Esophagus muscularis mucosa (tissue), 4 donors: ENCODE measurements at places on chromosomes 11 and 22. TPM values are rescaled to one million over a fixed set of nuclear protein-coding genes. Genes with fewer than 3 reads are reported as not detected.

The TOMT gene
- total RNA-seq, result not detected

The RAG2 gene
- total RNA-seq, result not detected

The MEI1 gene
- 0.46 TPM for total RNA-seq

The NPTXR gene
- 8.8 TPM for total RNA-seq

The ANKK1 gene
- total RNA-seq, result 0.29 TPM

The OR6T1 gene
- total RNA-seq, result not detected

The ANGPTL5 gene
- total RNA-seq, result 0.17 TPM

The TNNI2 gene
- total RNA-seq, result not detected

The SCGB1C1 gene
- total RNA-seq, result not detected

The TRIM51 gene
- total RNA-seq, result not detected

The OR51T1 gene
- total RNA-seq, result not detected

The OR4C3 gene
- total RNA-seq, result not detected

The APOBEC3B gene
- total RNA-seq, result not detected

The STX5 gene
- total RNA-seq, result 31.6 TPM

The PANX3 gene
- not detected for total RNA-seq

The PLAAT4 gene
- total RNA-seq, result 26.3 TPM

The FGF19 gene
- total RNA-seq, result not detected

The FOXRED1 gene
- total RNA-seq, result 13.1 TPM

The OR2D2 gene
- not detected for total RNA-seq

The RHOD gene
- 34.7 TPM for total RNA-seq

The CALCA gene
- not detected for total RNA-seq

The CERK gene
- total RNA-seq, result 51.1 TPM

The SLC22A8 gene
- not detected for total RNA-seq

The TBX10 gene
- not detected for total RNA-seq

The GDPD4 gene
- total RNA-seq, result not detected

The ZC3H7B gene
- 42.6 TPM for total RNA-seq

The DGAT2 gene
- 2.6 TPM for total RNA-seq

The NLRP14 gene
- total RNA-seq, result not detected

The ACO2 gene
- total RNA-seq, result 141 TPM

The DSCAML1 gene
- 1.8 TPM for total RNA-seq

The CARD18 gene
- not detected for total RNA-seq

The PSMA1 gene
- 111 TPM for total RNA-seq

The CLDN5 gene
- total RNA-seq, result 103 TPM

The OR11H1 gene
- not detected for total RNA-seq

The OR5T1 gene
- not detected for total RNA-seq

The SERPIND1 gene
- total RNA-seq, result 0.50 TPM

The CD3D gene
- not detected for total RNA-seq

The THY1 gene
- 14.9 TPM for total RNA-seq

The NELL1 gene
- total RNA-seq, result 0.98 TPM

The CRKL gene
- 41.1 TPM for total RNA-seq

The HBG2 gene
- total RNA-seq, result not detected

The MTMR2 gene
- 26.8 TPM for total RNA-seq

The C11orf91 gene
- not detected for total RNA-seq

The BBOX1 gene
- total RNA-seq, result not detected

The OR51I1 gene
- total RNA-seq, result not detected

The TRIM49 gene
- total RNA-seq, result not detected

The TPBGL gene
- total RNA-seq, result 0.33 TPM

The NOX4 gene
- total RNA-seq, result 3.4 TPM
